CD4-positive, alpha-beta T cell treated with Interleukin-15 for 4 hours (primary cell): ENCODE measurements at places on chromosomes 3 and 15.
A peak's percentile ranks its signal among the peaks of the same experiment; 100 is the strongest.

GRCh38 chr3:69273896-69274295 is 112.0 kb downstream of the FRMD4B start:
- DNase-seq = no peak

- no peak for DNase-seq
These were observed 53.8 kb downstream of the CCR1 start for GRCh38 chr3:46154311-46154710.

DNA sequence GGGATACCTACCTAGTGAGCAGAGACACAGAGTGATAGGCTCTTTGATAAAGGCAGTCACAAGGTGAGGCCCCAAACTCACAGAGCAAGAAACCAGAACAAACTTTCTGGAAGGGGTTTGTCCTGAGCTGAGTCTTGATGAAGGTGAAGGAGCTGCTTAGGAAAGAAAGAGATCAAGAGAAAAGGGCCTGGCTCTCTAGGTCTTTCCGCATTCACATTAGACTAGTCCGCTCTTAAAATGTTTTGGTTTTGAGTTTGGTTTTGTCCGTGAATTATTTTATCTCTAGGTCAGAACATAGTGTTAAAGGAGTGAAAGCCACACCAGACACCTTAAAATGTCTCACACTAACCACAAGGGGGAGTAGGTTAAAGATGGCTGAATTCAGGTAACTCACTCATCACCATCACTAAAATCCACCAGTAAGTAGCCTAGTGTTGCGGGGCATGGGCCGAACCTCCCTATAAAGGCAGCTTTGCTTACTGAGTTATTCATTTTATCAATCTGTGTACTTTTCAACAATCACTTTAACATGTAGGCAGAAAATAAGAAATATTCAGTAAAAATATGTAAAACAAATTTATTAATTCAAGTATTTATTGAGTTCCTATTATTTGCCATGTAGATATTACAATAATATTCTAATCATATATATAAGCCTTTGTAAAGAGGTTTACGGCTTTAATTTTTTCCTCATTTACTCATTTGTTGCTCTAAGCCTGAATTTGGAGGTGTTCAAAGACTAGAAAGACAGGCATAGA is 121.5 kb upstream of the TSC22D2 start:
- peak; percentile 56 for DNase-seq

GRCh38 chr3:69250014-69250413 is 127.6 kb upstream of the LMOD3 start:
- DNase-seq = peak; percentile 43

DNA sequence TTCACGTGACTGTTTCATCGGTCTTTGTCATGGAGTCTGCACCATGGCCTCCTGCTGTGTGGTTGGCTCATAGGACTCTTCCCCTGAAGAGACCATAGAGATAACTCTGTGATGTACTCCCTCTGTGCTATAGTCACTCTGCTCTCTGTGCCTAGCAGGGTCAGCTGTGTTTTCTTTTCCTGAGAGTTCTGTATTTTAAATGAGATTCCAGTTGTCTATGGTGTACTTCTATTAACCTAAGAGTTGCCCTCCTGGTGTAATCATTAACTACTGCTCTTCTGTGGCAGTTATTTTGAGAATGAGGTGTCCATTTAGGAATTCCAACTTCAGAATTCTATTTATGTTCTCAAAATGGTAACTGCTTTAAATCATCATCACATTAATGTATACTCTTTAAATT is 114.5 kb upstream of the ARPP21 start:
- no peak for DNase-seq
